ENCODE measurements at places on chromosomes 1 and 21.
A peak's percentile ranks its signal among the peaks of the same experiment; 100 is the strongest.

DNA sequence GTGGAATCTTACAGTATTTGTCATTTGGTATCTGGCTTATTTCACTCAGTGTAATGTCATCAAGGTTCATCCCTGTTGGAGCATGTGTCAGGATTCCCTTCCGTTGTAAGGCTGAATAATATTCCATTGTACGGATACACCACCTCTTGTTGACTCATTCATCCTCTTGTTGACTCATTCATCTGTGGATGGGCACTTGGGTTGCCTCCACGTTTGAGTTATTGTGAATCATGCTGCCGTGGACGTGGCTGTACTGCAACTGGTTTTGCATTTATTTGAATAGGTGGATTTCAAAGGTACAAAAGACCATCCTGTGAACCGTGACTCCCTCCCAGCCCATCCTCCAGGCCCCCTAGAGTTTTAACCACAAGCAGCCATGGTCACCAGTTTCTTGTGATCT, 11.9 kb upstream of the TCP10L start:
- no peak for DNase-seq

DNA sequence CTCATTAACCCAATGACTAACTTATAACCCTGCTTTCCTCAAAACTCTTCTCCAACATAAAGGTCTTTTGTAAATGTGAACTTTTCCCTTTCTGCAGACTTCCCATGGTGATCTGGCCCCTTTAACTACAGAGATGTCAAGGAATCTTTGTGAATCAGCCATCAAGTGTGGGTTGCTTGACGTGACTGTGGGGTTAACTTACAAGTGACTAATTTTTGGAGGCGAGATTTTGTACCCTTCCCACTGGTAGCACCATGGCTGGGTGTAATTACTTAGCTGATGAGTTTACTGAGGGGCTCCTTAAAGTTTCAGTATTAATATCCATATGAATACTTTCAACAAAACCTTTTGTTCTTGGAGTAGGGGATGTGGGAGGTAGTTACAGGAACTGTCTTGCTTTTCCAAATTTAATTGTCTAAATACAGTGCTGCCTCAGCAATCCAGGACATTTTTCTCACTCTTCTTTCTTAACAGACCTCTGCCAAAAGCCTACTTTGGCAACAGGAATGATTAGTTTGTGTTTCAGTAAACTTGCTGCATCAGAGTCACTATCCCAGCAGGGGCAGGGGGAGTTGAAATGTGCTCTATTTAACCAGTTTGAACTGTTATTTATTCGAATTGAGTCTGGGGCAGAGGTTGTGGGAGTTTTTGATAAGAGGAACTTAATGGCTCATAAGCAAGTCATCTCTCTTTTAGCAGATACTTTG, 217.3 kb upstream of the FGGY start:
- DNase-seq, result no peak

GRCh38 chr1:214318356-214318755, 37.4 kb downstream of the SMYD2 start:
- no peak for DNase-seq

GRCh38 chr1:159171254-159171687, at the start of gene CADM3:
Gene CADM3 (plus strand): TSS chr1:159171615. CDS start chr1:159171766, 151 bp downstream.
- DNase-seq, result no peak

DNA sequence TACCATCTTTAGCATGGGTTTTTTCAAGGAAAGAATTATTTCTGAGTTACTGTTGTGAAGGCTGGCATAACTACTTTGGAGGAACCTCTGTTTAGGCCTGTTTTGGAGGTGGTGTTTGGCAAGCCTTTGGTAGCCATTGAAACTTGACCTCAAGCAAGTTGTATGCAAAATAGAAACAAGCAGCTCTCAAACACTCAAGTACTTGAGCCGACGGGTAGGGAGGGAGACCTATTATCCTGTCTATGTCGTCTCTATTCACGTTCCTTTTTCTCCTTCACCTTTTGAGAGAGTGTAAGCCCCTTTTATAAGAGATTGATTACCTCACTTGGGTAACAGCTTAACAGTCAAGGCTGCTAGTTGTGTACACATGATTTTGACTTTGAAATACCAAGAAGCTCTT, 878.3 kb upstream of the CXADR start:
- DNase-seq, result peak; percentile 54

DNA sequence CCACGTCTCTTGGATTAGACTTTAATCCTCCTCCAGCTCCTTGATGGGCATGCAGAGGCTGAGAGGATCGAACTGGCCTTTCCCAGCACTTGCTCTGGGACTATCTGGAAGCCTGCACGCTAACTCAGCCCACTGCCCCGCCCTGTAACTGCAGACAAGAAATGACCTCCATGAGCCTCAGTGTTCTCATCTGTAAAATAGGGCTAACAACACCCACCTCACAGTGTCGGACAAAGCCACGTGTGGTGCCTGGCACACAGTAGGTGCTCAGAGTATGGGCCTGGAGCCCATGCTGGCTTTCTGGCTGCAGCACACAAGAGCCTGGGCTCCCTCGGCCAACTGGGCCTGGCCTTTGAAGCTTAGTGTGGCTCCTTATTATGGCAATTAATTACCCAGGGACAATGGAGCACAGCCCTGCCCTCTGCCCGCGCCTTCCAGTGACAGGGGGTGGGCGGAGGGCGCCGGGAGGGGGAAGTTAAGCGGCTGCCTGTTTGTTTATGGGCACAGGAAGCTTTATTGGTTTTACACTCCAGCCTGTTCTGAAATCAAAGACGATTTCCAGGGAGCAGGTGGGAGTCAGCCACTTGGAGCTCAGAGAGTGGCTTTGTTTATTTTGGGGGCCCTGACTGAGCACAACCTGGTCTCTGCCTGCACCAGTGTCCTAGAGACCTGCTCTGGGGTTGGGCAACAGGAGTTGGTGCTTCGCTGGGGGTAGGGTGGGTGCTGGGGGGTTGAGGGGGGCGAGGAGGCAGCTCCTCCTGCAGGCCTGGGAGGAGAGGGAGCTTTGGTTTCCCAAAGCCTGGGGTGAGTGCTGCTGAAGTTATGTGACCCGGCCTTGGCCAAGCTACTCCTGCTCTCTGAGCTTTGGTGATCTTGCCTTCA, 31.0 kb downstream of the PAX7 start:
- no peak for DNase-seq

- no peak for DNase-seq
Measured at GRCh38 chr1:234656944-234657654, 47.1 kb upstream of the IRF2BP2 start.

- DNase-seq, result no peak
Measured at GRCh38 chr1:56135069-56135863, 444.1 kb downstream of the PLPP3 start.

DNA sequence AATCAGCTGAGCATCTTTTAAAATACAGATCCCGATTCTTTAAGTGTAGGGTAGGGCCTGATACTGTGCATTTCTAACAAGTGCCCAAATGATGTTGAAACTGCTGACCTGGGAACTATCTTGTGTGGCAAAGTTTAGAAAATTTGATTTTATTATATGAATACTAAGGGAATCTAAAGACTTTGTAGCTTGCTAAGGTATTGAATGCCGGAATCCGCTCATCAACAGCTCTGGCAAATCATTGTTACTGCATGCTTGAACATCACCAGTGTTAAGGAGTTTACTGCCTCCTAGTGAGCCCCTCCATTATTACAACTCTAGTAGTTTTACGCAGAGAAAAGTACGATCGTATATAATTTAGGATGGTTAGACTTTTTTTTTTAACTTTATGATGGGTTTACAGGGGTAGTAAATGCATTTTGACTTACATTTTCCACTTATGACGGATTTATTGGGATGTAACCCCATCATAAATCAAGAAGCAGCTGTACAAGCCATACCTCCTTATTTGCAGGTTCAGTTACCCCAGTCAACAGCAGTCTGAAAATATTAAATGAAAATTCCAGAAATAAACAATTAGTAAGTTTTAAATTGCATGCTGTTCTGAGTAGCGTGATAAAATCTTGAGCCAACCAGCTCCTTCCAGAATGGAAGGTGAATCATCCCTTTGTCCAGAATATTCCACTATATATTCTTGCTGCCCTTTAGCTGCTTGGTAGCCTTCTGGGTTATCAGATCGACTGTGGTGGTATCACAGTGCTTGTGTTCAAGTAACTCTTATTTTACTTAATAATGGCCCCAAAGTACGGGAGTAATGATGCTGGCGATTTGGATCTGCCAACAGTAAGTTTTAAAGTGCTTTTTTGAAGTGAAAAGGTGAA, 892 bp downstream of the TYW3 start:
- DNase-seq, result peak; percentile 42

DNA sequence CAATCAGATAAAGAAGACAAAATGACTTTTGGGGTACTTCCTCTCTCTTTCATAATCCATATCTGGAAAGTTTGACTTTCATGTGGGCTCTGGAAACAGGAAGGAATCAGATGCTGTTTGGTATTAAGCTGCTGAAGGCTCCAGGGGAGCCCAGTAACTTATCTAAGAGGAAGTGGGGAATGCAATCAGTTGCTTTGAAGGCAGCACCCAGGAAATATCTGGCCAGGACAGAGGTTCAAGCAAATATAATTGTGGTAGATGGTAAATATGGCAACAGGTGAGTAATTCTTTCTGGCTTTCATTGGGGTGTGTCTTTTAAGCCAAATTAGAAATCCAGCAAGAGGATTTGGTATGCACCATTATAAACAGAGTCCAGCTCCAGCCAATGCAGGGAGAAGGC, 44.4 kb downstream of the COLGALT2 start:
- no peak for DNase-seq

DNA sequence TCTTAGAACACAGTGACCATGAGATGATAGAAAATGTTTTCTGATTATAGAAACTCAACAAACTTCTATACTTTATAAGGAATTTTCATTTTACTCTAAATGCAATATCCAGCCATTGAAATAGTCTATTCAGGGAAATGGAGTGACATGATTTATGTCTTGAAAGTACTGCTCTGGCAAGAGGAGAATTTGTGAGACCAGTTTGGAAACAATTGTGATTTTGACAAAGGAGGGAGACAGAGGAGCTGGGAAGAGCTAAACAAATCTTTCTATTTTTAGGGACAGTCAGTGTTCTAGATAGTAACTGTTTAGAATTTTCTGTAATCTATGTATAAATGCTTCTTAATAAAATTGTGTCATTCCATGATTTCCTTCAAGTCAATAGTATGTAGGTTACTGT, 252.3 kb downstream of the FMN2 start:
- no peak for DNase-seq

- no peak for DNase-seq
Measured at GRCh38 chr21:32764186-32764585, 7.4 kb downstream of the PAXBP1 start.

DNA sequence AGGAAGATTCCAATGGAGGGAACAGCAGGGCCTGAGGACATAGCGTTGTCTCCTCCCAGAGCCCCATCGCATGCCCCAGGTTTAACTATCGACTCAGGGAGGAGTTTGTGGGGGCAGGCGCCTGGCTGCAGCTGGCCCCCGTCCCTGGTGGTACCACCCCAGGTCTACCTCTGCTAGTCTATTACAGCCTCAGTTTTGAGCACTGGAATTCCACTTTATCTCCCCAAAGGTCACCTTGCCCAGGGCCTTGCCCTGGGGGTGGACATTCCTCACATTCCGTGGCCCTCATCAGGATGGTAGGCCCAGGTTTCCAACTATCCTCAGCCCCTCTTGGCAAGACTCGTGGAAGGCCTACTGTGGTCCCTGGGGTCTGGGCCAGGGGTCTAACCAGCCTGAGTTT, 65.4 kb upstream of the SSBP3 start:
- no peak for DNase-seq

DNA sequence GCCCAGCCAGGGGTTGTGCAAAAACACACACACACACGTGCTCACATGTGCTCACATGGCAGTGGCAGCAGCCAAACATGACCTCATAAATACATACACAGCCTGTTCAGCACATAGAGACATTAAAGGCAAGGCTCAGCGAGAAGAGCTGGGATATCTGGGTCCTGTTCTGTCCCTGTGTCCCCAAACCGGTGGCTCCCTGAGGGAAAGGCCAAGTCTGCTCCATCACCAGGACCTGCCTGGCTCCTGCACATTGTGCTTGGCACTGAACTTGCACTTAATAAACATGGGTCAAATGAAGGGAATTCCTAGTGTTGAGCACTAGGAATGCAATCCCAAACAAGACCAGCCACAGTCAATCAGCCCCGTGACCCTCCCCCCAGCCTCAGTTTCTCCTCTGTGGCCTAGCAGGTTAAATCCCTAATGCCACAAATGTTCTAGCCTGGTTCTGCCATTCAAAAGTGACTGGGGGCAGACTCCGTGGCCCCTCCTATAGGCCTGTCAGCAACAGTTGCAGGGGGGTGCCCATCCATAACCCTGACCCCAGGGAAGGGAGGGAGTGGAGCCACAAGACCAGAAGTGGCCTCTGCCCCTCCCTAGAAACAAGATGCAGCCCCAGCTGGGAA, 160.9 kb upstream of the VAMP3 start:
- no peak for DNase-seq

- no peak for DNase-seq
Measured at GRCh38 chr1:167332503-167332902, 111.8 kb downstream of the POU2F1 start.

DNA sequence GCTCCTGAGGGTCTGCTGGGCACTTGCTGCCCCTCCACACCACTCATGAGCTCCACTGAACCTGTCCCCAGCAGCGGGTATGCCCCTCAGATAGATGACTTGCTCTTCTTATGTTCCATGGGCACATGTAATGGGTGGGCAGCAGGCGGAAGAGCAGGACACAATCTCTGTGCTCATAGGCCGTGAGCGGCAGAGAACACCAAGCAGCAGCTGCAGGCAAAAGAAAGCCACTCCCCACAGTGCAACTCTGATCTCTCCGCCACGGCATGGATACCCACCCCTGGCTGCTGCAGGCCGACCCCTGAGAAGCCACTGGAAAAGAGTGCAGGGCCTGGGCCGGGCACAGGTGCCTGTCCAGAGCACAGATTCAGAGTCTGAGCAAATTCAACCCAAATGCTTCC, 135.2 kb upstream of the RUNX3 start:
- no peak for DNase-seq

GRCh38 chr21:33434770-33435360, 31.7 kb downstream of the IFNGR2 start:
- DNase-seq, result no peak

DNA sequence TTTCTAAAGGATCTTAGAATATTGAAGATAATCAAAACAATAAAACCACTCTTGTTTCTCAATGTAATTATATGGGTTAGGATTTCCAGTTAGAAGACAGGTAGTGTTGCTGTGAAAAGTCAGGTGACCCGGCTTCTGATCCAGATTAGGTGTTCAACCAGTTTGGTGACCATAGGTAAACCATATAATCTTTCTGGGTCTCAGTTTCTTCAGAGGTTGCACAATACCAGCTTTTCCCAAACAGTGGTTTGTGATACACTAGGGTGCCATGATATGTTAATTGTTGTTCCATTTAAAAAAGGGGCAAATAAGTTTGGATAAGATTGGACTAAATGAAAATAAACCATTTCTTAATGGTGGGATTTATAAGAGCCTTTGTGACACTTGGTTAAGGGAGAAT, 64.5 kb upstream of the DMRTA2 start:
- no peak for DNase-seq
